ENCODE measurements at places on chromosomes 2 and 18. TPM values are rescaled to one million over a fixed set of nuclear protein-coding genes. Genes with fewer than 3 reads are reported as not detected.

Gene KLHL41
- under 0.01 TPM for total RNA-seq

Gene CHRNA1
- 0.76 TPM for total RNA-seq

Gene AGXT
- not detected for total RNA-seq

Gene M1AP
- 1.3 TPM for total RNA-seq

Gene FABP1
- total RNA-seq, result not detected

Gene CFC1
- not detected for total RNA-seq

Gene C2orf78
- not detected for total RNA-seq

Gene COL5A2
- total RNA-seq, result 239 TPM

Gene SPDYA
- not detected for total RNA-seq

Gene TBR1
- not detected for total RNA-seq

Gene POTEI
- total RNA-seq, result not detected

Gene PAIP2B
- 2.3 TPM for total RNA-seq

Gene TRIM43
- not detected for total RNA-seq

Gene REG1A
- total RNA-seq, result not detected

Gene XDH
- 0.51 TPM for total RNA-seq

Gene ABHD3
- 5.1 TPM for total RNA-seq

Gene B3GNT2
- total RNA-seq, result 7.1 TPM

Gene IL36G
- not detected for total RNA-seq

Gene HRH4
- not detected for total RNA-seq

Gene ITPRIPL1
- total RNA-seq, result 5.5 TPM

Gene GCG
- not detected for total RNA-seq

Gene C2orf66
- not detected for total RNA-seq

Gene LYPD6
- total RNA-seq, result 2.9 TPM

Gene SERPINB2
- not detected for total RNA-seq

Gene WNT10A
- 1.1 TPM for total RNA-seq

Gene KIAA2012
- not detected for total RNA-seq
